ENCODE measurements at places on chromosomes 4 and X.

GRCh38 chr4:99366491-99366890, 13.9 kb upstream of the ADH1C start:
- DNase-seq: no peak

- DNase-seq: no peak
These were observed 184.8 kb upstream of the MTMR8 start for GRCh38 chrX:64580035-64580434.

- DNase-seq: no peak
These were observed 6.9 kb downstream of the APEX2 start for GRCh38 chrX:55006827-55007621.

- peak; percentile 2 for DNase-seq
These were observed 194.6 kb upstream of the C1QTNF7 start for GRCh38 chr4:15233264-15233597.

GRCh38 chrX:122868631-122869030, 315.4 kb upstream of the GRIA3 start:
- DNase-seq: no peak

DNA sequence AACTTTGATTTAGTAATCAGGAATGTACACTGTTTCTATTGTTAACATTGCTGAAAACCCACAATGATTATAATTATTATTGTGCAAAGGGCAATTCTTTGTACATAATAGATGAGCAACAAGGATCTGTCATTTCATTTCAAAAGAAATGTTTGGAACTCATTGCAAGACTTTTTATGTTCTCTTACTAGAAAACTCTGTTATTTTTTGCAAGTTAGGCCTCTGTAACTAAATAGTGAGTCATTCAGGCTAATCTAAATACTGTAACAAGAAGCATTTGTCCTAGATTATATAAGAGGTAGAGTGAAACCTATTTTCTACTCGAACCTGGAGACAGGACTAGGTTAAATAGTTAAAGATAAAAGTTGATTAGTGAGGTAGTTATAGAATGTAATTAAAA, 93.2 kb upstream of the FAM47B start:
- no peak for DNase-seq

GRCh38 chr4:113732-114131, 10.6 kb upstream of the ZNF718 start:
- no peak for DNase-seq

DNA sequence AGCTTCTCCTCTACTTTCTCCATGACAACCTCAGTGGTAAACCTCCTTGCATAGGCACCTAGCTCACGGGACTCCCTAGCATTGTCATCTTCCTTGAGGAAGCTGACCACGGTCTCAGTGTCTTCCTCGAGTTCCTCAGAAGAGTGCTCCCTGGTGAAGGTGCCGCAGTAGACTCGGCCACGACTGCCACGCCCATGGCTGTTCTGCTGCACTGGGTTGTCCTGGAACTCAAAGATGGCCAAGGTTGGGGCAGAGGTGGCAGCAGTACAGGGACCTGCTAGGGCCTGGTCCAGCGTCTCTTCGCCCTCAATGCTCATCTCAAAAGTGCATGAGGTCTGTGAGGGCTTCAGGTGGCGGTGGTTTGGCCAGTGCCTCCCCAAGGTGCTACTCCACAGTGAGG, 147.9 kb upstream of the ARHGEF9 start:
- DNase-seq: no peak

DNA sequence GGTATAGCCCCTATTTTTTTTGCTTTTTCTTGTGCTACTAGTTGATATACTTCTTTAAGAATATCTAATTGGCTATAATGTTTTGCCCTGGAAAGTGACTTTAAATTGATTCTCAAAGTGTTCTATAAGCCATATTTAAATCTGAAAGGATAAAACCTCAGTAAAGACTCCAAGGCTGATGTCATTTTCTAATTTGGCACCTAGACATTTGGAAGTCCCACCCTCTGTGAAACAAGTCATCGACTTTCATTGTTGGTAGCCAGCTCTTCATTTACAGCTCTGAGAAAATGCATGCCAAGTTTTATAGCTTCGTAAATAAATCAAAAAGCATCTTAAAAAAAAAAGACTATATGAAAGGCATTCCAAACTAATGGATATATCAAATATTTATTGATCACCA, 18.0 kb upstream of the STAG2 start:
- no peak for DNase-seq

- DNase-seq: no peak
These were observed 57.2 kb downstream of the EGF start for GRCh38 chr4:109969919-109970318.

GRCh38 chr4:185238215-185238681, 28.9 kb downstream of the SNX25 start:
- DNase-seq: no peak

- no peak for DNase-seq
These were observed 51.4 kb upstream of the LRAT start for GRCh38 chr4:154692304-154692818.

DNA sequence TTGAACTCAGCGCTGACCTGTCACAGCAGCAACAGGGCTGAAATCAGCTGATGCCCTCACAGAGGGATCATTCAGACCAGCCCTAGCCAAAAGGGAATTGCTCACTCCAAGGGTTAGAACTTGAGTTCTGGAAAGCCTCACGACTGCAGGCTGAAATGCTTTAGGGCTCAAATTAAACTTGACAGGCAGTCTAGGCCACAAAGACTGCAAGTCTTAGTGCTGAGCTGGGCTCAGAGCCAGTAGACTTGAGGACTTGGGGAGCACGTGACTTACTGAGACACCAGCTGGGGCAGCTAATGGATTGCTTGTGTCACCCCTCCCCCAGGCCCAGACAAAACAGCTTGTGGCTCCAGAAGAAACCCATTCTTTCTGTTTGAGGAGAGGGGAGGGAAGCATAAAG, 119.0 kb upstream of the SLC6A14 start:
- no peak for DNase-seq

DNA sequence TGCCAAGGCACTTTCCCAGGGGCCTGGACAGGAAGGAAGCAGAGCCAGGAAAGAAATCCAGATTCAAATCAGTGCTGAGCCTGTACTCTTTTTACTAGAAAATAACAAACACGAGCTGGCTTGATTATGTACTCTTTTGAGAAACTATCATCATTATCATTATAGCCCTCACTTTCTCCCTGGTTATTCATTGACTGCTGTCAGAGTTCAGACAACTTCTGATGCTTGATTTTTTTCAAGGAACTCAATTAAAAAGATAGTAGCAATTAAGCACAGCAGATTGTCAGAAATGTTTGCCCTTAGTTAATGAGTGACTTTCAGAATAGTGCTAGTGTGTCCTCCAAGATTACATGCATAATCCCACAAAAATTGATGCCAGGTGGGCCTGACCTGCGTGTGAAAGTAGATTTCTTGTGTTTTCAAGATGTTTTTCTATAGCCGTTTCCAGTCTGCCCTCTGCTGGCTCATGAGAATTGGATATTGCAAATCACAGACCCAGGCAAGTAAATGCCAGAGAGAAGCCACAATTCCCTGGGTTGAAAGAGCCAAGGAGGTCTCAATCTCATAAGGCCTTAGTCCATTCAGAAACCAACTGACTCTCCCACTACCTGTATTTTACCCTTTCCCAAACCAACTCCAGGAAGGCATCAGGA, 14.3 kb upstream of the PNPLA4 start:
- no peak for DNase-seq

GRCh38 chrX:77434962-77435361, 12.2 kb upstream of the FGF16 start:
- no peak for DNase-seq

DNA sequence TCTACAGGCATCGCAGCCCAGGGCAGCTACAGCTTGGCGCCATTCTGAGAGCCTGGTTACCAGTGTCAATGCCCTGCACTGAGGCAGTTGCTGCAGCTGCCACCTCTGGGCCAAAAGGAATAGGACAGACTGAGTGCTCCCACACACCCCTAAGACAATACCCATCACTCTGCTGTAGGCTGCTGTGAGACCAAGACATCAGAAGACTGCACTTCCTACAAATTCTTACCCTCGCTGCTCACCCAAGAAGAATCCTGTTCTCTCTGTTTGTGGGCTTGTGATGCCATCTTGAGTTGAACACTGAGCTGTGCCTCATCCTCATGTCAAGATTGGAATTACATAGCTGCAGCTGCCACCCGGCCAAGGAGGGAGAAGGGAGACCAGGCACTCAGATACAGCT, 1847.0 kb upstream of the PCDH10 start:
- DNase-seq: no peak

DNA sequence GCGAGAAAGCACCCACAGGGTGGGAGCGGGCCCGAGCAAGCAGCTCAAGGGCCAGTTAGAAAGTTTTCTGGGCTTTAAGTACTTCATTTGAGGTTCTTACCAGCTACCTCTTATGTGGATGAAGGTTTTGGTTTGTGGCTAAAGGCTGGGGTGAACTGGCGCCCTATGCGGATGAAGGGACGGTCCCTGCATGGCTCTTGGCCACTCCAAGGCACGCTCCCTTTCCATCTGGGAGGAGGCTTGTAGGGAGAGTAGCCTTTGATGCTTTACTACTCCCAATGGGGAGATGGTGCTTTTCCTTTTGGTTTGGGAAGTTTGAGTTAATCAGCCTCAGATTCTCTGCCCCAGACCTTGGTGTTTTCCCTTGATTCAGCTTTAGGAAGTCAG, 17.7 kb downstream of the MRFAP1 start:
- DNase-seq: no peak

DNA sequence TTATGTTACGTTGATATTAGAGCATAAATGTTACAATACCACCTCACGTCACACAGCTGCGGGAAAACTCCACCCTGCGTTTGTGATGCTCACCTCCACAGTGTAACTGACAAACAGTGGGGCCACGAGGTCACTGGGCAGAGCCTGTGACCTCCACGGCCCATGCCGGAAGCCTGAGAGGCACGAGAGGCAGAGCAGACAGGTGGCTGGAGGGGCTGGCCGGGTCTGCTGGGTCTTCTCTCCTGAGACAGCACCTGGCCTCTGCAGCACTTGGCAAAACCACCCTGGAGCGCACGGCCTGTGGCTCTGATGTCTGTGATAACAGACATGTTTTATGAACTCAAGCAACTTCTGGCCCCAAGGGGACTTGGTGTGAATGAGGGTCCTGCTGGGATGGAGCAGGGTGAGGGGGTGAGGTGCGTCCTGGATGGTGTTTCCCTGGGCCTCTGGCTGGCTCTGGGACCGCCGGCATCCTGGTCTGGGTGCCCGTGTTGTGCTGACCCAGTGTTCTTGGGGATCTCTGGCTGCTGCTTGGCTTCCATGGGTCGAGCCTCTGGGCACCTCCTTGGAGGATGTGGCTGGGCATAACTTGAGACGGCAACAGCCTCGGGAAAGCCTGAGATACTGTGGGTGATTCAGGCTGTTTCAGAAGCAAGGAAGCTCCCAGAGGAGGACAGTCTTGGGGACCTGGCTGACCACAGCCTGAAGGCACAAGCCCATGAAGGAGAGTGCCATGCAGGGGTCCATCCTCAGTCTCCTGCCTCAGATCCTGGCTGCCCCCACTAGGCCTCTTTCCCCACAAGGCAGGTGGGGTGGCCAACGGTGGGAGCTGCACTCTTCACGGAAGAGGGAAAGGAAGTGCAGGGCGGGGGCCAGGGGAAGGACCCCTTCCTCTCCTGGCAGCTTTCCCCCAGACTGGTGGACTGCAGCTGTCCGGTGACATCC, 19.7 kb downstream of the RNF212 start:
- DNase-seq: no peak

Data from CD4-positive, alpha-beta T cell treated with Interferon alpha-2 for 1 hour (primary cell).